ENCODE measurements at places on chromosomes 11 and 22.

- DNase-seq, result no peak
These were observed 16.2 kb downstream of the ATM start for GRCh38 chr11:108239076-108239475.

DNA sequence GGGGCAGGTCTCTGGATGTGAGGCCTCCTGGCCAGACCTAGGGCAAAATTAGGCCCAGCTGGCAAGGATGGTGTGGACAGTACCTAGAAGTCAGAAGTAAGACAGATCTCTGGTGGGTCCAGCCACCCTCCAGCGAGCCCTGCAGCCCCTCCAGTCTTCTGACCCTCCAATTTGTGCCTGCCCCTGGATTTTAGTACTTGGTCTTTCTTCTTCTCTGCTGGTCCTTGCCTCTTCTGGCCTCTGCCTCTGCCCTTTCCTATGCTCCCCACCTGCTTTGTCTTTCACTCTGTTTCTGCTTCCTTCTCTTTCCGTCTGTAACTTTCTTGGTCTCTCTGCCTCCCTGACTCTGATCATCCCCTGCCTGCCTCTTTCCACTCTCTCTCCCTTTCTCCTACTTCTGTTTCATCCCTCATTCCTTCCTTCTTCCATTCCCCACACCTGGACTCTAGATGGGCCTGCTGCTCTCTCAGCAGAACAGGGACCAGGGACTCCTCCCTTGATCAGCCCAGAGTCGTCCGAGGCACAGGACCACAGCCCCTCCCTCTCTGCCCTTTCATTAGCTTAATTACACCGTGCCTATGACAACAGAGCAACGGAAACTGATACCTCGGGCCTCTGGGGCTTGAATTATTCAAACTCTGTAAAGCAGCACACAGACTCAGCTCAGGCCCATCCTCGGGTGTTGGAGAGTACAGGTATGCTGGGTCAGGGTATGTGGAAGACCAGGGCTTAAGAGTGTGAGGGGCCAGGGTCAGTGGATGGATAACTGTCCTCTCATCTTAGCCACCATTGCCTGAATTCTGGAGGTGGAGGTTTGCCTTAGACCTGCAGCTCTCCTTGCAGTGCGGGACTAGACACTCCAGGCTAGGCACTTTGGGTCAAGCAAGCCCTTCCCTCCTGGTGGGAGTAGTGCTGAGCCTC lies at the start of gene CHRNA10:
CHRNA10 (minus strand) TSS at position 51 of the 921 bp plus-strand sequence. CDS start 72 bp downstream, outside the sequence.
- DNase-seq, result no peak

GRCh38 chr11:113188371-113188834 lies 126.0 kb upstream of the TTC12 start:
- DNase-seq, result no peak

GRCh38 chr11:27282806-27283205 lies 80.2 kb downstream of the CCDC34 start:
- no peak for DNase-seq

GRCh38 chr11:36627006-36627405 lies 29.0 kb upstream of the RAG2 start:
- DNase-seq, result no peak

- DNase-seq, result no peak
These were observed 120.8 kb upstream of the APOA1 start for GRCh38 chr11:116958246-116958645.

DNA sequence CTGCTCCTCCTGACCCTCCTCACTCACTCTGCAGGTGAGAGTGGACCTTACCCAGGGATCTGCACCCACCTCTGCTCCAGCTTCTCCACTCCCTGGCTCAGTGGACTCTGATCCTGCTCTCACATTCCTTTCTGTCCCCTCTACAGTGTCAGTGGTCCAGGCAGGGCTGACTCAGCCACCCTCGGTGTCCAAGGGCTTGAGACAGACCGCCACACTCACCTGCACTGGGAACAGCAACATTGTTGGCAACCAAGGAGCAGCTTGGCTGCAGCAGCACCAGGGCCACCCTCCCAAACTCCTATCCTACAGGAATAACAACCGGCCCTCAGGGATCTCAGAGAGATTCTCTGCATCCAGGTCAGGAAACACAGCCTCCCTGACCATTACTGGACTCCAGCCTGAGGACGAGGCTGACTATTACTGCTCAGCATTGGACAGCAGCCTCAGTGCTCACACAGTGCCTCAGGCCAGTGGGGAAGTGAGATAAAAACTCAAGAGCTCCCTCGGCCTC lies 29.7 kb upstream of the VPREB1 start:
- DNase-seq, result no peak

- no peak for DNase-seq
These were observed 84.4 kb downstream of the CD44 start for GRCh38 chr11:35223371-35223796.

GRCh38 chr11:27381238-27381666 lies 18.2 kb upstream of the CCDC34 start:
- DNase-seq, result no peak

- peak; percentile 89 for DNase-seq
These were observed 95.5 kb upstream of the PARVA start for GRCh38 chr11:12281571-12282478.

- DNase-seq, result peak; percentile 47
These were observed 24.9 kb downstream of the CDKN1C start for GRCh38 chr11:2860636-2861035.

DNA sequence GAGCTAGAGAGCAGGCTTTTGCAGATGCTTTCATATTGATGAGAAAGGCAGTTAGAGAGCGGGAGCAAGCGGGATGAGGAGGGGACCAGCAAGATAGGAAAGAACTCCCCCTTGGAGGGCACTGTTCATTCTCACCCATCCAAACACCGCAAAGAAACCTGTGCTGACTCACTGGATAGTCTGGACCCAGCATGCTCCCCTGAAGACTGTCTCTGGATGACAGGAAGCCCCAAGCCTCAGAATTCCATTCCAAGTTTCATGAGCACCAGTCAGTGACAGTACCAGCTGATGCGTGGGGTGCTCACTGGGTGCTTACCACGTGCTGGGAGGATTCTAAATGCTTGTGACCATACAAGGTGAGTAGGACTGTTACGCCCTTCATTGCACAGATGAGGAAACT lies 34.2 kb downstream of the MICAL3 start:
- DNase-seq, result no peak

GRCh38 chr11:70871881-70872280 lies 380.5 kb downstream of the SHANK2 start:
- no peak for DNase-seq

DNA sequence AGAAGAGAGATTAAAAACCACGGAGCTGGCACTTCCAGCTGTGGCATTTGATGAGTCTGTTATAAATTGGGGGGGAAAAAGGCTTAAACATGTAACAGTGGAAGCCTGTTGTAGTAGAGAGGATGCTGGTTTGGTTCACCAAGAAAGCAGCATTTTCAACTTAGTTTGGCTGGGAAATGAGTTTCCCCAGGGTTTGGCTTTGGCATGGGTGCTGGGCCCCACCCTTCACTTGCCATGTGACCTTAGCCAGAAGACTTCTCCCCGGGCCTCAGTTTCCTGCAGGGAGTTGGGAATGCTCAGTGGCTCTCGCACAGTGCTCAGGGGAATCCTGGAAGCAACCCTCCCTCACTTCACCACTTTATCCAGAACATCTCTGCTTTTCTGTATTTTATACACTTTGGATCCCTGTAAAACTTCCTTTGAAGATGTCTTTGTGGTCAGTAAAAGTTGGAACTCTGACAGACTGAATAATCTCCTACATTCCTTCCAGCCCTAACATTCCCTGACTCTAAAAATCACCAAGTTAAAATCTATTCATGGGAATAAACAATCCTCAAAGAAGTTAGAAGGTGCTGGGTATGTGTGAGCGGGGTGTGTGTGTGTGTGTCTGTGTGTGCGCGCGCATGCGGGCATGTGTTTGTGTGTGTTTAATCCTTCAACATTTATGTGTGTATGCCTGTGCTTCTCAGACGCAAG lies 166.0 kb downstream of the TENM4 start:
- DNase-seq, result no peak

GRCh38 chr11:64240435-64241240 lies at the start of gene FKBP2:
FKBP2 (plus strand) TSS chr11:64241095; CDS start chr11:64242388, 1,293 bp downstream.
- peak; percentile 98 for DNase-seq

GRCh38 chr22:44848791-44849420 lies 96.5 kb downstream of the ARHGAP8 start:
- DNase-seq, result no peak

GRCh38 chr11:126891556-126892217 lies 108.9 kb downstream of the KIRREL3 start:
- DNase-seq, result no peak

DNA sequence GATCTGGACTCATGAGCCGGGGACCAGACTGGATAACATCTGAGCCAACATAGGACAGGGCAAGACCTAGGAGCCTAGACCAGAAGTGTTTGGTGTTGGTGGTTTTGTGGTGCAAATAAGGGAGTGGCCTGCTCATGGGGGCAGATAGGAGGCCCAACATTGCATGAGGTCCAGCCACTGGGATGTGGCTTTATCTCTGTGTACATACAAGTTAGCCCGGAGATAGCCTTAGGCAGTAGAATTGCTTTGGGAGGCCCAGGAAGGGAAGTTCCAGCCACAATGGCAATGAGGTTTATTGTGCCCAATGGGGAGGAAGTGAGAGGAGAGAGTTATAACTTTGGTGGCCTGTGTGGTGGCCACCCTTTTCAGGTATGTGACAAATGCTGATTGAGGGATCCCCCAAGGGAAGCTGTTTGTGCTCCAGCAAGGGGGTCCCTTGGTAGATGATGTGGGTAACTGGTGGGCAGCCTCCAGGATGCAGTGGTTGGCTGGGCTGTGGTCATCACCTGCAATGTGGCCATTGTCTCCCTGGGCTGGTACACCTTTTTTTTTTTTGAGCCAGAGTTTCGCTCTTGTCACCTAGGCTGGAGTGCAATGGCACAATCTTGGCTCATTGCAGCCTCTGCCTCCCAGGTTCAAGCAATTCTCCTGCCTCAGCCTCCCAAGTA lies 6.4 kb downstream of the LMO2 start:
- no peak for DNase-seq

- DNase-seq, result no peak
These were observed 422 bp downstream of the GLB1L2 start for GRCh38 chr11:134332189-134332631.

- DNase-seq, result peak; percentile 73
These were observed at the start of gene ANO9 for GRCh38 chr11:441418-442274. ANO9 (minus strand) TSS chr11:442011; CDS start chr11:441926, 85 bp downstream.

DNA sequence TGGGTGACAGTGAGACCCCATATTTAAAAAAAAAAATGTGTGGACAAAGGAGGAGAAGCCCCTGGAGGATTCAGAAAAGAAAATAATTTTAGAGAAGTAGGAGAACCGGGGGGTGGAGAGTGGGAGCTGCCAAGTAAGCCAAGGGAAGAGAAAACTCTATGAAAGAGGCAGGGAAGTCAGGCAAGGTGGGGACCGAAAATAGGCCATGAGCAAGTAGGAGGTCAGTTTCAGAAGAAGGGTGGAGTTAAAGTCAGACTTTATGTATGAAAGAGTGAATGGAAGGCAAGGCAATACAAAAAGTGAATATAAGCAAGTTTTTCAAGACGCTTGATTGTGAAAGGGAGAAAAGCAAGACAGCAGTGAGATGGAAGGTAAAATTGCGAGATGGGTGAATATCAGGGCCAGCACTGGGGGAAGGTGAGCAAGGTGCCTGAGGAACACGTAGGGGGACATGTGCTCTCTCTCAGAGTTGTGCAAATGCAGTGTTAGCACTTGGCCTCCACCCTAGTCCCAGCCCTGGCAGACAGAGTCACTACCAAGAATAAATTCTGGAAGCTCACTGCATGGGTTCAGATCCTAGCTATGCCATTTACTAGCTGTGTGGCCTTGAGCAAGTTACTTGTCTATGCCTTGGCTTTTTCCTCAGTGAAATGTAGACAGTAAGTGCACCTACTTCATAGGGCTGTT lies 6.7 kb downstream of the XRRA1 start:
- DNase-seq, result no peak

DNA sequence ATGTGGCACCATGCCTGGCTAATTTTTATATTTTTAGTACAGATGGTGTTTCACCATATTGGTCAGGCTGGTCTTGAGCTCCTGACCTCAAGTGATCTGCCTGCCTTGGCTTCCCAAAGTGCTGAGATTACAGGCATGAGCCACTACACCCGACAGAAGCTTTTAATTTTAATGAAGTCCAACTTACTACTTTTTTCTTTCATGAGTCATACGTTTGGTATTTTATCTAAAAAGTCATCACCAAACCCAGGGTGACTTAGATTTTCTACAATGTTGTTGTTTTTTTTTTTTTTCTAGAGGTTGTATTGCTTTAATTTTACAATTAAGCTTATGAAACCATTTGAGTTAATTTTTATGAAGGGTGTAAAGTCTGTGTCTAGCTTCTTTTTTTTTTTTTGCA lies 34.9 kb downstream of the JRKL start:
- DNase-seq, result no peak

Measured in stimulated activated CD8-positive, alpha-beta memory T cell treated with anti-CD3 and anti-CD28 coated beads, Interleukin-4, amount 100 ng/mL, for 48 hours (primary cell).